A673 (cell line): ENCODE measurements at places on chromosomes 2 and 18. TPM values are rescaled to one million over a fixed set of nuclear protein-coding genes. Genes with fewer than 3 reads are reported as not detected.
A peak's percentile ranks its signal among the peaks of the same experiment; 100 is the strongest.

DNA sequence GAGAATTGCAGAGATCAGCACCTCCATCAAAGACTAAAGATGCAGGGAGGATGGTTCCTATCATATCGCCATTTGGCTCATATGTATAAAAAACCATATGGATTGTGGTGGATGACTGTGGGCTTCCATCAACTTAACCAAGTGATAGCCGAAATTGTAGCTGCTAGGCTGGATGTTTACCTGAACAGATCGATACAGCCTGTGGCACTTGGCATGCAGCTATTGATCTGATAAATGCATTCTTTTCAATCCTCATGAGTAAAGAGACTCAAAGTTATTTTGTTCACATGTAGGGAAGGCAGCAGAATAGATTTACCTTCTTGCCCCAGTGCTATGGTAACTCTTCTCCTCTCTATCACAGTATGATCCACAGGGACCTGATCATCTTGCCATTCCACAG is 18.5 kb downstream of the CHCHD5 start:
- no peak for DNase-seq

DNA sequence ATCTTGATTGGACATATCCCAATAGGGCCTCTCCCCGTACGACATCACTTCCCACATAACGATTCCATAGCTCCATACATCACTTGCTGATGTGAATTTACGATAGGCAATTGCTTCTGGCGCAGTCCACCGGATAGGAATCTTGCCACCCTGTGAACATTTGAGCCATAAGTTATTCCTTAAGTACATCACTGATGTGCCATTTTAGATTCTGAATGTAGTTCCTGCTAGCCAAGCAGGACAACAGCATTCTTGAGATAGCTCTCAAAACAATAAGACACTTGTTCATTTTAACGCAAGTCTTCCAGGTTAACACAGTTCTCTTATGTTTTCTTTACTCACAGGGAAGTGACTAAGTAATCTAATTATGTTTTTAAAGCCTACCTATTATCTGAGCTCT is 138.0 kb downstream of the EPHA4 start:
- DNase-seq, result no peak

GRCh38 chr2:230681171-230681545 is 31.5 kb upstream of the CAB39 start:
- no peak for DNase-seq

- peak; percentile 64 for DNase-seq
Observed at GRCh38 chr2:113219889-113220641, 46.3 kb downstream of the PSD4 start.

- peak; percentile 78 for DNase-seq
Observed at GRCh38 chr2:158967731-158968395, 577 bp upstream of the TANC1 start.

DNA sequence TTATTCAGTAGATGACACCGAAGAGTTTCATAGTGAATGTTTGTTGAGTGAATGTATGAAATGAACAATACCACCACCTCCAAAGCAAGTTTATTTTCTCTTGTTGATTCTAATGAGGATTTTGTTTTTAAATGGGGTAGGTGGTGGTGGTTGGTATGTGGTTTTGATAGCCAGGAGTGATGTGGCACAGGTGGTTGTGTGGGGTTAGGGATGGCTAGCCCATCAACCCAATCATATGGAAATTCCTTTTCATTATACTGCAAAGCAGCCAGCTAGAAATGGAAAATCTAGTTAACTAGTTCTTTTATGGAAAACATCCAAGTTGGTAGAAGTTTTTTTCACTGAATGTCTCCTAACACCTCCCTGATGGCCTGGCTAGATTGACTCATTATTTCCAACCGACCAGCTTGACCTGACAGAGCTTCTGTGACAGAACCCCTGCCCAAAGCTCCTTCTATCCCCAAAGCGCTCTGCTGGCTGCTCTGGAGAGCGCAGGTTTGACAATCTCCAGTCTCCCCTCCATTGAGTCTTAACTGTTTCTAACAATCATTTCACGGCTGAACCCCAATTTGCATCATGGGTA is 376.9 kb downstream of the MTX2 start:
- no peak for DNase-seq

DNA sequence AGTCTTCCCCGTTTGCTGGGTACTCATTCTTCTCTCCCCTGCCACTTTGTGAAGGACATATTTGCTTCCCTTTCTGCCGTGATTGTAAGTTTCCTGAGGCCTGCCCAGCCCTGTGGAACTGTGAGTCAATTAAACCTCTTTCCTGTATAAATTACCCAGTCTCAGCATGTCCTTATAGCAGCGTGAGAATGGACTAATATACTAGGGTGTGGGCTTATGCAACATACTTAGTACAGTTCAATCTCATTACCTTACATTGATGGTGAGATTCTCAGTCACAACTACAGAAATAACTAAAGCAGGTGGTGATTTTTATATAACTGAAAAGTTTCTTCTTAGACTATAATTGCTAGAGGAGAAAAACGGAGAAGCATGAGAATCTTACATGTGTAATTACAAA is 237.9 kb upstream of the MMADHC start:
- peak; percentile 19 for DNase-seq

- peak; percentile 37 for DNase-seq
Observed at GRCh38 chr2:232502911-232503808, 15.5 kb upstream of the ECEL1 start.

CROCC2 gene
- not detected in 2 replicates for total RNA-seq

ATRAID gene
- 106 and 107 TPM in 2 replicates for total RNA-seq

CPO gene
- total RNA-seq, result not detected in 2 replicates

CIB4 gene
- total RNA-seq, result not detected in 2 replicates

CHRNG gene
- not detected in 2 replicates for total RNA-seq

COMMD1 gene
- total RNA-seq, result 35.0 and 41.4 TPM in 2 replicates

DCC gene
- 93.0 and 99.5 TPM in 2 replicates for total RNA-seq

LRP1B gene
- 9.9 and 11.0 TPM in 2 replicates for total RNA-seq
